ENCODE measurements at places on chromosomes 4 and X.
A peak's percentile ranks its signal among the peaks of the same experiment; 100 is the strongest.

DNA sequence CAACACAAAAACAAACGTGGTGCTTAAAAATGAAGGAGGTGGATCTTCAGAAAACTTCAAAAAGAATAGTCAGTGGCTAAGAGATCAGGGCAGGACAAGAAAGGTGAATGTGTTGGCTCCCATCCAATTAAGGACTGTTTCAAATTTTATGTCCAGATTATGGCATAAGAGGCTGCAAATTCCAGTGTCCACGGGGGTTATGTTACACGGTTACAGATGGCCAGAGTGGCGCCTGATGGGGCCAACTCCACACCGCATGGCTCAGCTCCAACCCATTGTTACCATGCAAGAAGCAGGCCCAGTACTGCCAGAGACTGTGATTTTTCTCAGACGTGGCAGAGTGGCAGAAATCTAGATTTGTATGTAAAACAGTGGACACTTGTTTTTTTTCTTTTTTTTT is 168.4 kb upstream of the TENM3 start:
- no peak for DNase-seq

- peak; percentile 40 for DNase-seq
Measured at GRCh38 chr4:102439236-102439614, 61.9 kb upstream of the NFKB1 start.

DNA sequence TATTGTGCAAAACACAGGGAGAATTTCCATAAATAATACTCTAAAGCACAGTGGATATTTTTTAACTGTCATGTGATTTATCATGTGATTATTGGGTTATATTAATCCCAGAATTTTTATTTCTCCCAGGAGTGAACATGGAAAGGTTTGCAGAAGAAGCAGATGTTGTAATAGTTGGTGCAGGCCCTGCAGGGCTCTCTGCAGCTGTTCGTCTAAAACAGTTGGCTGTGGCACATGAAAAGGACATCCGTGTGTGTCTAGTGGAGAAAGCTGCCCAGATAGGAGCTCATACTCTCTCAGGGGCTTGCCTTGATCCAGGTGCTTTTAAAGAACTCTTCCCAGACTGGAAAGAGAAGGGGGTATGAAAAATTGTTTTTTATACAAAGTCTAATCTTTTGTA is 10.0 kb downstream of the ETFDH start:
- DNase-seq: no peak

GRCh38 chr4:100118181-100118580 is 72.1 kb downstream of the DDIT4L start:
- no peak for DNase-seq

DNA sequence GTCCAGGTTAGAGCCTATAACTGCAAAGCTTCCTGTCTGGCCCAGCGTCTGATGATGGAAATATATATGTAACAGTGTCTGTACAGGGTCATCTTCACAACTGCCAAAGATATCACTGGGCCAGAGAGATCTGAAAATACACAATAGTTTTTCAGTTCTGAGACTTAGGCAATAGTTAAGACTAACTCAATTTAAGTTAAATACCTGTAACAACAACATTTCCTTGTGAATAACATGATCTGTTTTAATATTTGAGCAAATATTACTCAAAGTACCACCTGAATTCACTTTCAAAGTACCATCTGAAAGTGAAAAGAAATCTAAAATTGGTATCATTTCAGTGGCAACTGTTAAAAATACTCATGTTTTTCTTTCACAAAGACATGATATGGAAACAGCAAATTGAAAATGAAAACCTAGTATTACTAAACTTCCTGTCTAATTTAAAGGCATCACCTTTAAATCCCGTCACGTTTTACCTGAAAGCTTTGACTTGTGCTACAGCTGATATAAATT is 9.6 kb downstream of the ZAR1 start:
- DNase-seq: no peak

DNA sequence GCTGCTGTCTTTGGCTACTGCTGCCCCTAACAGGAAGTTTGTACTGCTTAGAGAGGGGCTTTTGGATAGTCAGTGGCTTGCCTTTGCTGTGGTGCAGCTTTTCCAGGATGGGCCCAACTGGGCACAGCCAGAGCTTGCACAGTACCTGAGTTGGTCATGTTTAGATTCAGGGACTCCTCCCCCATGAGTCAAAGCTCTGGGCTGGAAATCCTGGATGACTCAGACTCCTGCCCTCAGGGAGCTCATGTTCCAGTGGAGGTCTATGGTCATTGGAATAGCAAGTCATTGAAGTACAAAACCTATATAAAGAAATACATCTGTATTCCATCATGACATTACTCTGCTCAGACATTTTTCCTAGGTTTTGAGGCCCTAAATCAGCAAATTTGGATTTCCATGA is 66.7 kb upstream of the PJA1 start:
- DNase-seq: no peak

GRCh38 chr4:115042496-115042895 is 70.9 kb downstream of the NDST4 start:
- DNase-seq: no peak
